ENCODE measurements at places on chromosomes 5 and 9.

- DNase-seq: no peak
These were observed 34.9 kb upstream of the B4GALT1 start for GRCh38 chr9:33202018-33202417.

DNA sequence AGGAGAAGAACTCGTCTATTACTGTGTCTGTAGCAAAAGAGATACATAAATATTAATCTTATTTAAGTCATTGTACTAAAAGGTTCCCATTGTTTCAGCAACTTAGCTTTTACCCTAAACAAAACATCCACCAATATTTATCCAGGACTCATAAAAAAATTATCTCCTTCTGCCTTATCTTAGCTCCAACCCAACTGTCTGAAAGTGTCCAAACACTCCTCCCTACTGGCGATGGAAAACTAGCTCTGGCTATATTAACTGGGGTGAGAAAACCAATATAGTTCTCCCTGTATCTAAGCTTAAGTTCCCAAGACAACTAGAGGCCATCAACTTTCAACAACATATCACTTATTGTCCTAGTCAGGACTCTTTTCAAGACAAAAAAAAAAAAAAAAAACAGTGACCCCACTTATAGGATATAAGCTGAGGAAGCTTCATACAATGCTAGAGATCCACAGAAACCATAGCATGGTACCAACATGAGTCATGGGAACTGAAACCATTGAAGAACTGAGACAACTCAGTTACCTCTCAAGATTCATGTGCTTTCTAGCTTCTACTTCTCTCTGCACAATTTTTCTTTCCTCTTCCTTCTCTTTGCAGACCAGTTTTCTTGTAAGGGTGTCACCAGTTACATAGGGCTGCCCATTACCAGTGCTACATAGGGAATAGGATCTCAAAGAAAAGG is 150.7 kb upstream of the RASA1 start:
- DNase-seq: no peak

DNA sequence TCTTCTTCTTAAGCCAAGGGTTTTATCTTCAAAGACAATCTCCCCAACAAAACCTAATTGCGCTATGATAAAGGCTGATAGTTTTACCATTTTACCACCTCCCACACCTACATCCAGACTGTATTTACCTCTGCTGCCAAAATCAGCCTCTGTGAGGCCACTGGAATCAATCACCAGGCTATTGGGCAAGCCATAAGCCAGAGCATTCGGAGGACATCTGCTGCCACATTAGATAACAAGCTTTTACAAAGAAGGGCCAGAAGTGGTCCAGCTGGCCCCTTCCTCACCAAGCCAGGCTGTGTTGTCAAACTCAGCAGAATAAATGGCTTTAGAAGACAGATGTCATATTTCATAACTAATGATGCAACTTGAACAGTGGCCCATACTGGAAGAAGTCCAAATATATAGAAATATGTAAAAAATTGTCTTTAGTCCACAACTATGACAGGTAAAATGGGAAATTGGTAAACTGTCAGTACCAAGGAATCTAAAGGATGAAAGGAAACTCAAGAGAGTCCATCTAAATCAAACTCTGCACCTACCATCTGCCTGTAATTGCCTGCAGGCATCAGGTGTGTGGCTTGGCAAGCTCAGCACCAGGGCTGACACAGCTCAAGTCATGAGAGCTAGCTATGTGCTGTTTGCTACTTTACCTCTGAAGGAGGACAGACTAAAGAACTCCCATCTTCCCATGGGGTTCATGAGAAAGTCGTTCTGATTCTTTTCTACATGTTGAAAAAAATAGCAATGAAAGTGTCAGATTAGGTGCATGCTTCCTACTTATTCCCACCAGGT is 16.1 kb downstream of the SLC45A2 start:
- DNase-seq: no peak

DNA sequence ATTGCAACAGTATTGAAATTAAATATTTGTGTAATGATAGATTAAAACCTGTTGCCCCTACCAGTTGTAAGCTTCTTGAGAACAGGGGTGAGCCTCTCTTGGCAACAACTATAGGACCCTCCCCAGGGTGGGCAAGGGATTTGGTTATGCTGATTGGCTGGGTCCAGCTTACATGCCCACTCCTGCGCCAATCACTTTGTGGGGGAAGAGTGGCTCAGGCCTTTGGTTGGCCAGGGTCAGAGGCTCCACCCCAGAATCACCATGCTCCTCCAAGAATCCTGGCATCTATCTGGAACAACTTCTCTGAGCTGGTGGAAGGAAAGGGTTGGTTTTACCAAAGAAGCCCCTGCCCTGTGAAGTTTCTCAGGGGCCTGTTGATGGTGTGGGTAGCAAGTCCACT is 8.6 kb upstream of the PITX1 start:
- no peak for DNase-seq

GRCh38 chr5:122565331-122565730 is 209.5 kb upstream of the SNX2 start:
- no peak for DNase-seq

DNA sequence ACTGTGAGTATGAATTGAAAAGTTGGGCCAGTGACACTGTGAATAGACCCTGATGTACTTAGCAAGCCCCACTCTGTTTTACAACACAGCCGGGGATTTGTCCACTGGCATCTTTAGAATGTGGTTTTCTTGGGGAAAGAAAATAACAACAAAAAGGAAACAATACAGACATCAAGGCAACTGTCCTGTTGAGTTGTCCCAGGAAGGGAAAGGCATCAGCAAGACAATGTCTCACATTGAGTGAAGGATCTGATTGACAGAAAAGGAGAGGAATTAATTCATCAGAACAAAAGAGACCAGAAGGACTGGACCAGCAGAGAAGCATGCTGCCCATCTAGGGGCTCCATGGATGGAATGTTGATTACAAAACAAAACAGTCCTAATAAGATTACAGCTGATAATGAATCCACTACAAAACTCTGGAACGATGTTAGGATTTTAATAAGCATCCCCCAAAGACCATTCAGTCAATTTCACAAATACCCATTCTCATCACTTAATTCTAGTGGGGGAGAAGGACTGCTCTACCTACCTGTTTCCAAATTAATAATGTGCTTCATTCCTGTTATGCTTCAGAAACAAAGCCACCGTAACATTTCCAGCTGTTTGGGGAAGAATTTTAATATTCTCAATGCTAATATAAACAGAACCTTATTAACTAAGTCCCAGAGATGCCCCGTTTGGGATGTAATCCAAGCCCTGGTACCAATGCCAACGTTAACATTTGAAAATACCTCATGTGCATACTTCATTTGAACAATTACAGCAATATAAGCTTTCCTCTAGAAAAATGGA is 298.0 kb downstream of the SPOCK1 start:
- no peak for DNase-seq

GRCh38 chr9:73162987-73163768 is 11.5 kb downstream of the ANXA1 start:
- DNase-seq: no peak

DNA sequence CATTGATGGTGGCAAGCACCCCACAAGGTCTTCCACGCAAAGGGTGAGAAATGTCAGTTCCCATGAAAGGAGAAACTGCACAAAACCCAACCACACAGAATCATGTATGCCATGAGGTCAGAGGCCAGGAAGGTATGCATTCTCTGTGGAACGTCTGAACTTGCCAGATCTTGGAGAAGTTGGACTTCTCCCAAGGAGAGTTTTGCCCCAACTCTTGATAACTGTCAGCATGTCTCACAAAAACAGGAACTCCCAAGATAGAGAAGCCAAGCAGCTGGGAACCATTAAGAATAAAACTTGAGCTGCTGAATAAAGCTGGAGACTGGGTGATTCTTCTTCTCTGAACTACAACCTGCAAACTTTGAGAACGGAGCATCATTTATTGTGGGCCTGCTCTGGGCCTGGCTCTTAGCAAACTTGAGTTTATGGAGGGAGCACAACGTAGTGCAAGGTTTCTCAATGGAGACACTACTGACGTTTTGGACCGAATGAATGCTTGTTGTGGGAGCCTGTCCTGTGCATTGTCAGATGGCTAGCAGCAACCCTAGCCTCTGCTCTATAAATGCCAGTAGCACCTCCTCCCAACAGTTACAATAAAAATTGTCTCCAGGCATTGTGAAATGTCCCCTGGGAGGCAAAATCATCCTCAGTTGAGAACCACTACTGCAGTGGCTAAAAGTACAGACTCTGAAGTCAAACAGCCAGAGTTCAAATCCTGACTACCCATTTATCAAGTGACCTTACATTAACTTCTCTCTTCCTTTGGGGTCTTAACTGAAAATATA is 193.5 kb downstream of the ACTL7B start:
- DNase-seq: no peak

GRCh38 chr5:172769342-172769615 is 1.7 kb downstream of the DUSP1 start:
- DNase-seq: peak; percentile 28

DNA sequence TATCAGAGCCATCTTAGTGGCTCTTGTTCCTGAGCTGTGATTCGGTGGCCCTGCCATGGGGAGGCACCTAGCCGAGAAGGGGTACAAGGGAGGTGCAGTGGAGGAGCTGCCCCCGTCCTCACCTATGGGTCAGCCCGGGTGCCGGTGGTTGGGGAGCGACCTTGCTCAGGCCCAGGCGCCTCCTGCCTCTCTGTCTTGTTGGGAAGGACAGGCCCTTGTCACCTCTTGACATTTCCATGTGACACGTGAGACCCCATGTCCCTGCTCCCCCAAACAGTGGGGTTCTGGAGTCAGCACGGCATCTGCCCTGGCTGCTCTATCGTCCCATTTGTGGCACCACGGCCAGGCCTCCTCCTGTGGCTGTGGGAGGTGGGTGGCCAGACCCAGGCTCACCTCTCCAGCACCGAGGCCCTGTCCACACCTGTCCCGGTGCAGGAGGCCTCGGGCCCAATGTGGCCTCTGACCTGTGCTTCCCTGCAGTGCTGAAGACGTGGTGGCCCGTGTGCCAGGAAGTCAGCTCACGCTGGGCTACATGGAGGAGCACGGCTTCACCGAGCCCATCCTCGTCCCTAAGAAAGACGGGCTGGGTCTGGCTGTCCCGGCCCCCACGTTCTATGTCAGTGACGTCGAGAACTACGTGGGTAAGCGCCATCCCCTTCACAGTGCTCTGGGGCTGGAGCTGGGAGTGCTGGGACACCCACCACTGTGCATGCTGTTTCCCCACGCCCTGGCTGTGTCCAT is 68.9 kb downstream of the PHF2 start:
- peak; percentile 6 for DNase-seq

DNA sequence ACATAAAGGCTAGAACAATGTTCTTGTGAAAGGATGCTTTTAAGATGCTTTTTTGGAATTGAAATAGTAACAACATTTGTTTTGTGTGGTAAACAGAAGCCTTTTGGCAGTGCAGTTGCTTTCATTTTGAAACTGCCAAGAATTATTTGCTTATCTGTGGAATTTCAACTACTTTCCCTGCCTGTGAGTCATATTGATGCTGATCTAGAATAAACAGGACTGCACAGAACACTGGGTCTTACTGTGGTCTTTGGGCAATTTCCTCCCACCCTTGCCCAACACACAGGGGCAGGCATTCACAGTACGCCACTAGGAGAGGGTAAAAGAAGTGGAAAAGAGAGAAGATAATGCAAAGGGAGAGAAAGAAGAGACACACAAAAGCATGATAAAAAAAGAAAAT is 483.7 kb downstream of the ELAVL2 start:
- DNase-seq: no peak

GRCh38 chr9:127086771-127087170 is 35.7 kb downstream of the ANGPTL2 start:
- no peak for DNase-seq

DNA sequence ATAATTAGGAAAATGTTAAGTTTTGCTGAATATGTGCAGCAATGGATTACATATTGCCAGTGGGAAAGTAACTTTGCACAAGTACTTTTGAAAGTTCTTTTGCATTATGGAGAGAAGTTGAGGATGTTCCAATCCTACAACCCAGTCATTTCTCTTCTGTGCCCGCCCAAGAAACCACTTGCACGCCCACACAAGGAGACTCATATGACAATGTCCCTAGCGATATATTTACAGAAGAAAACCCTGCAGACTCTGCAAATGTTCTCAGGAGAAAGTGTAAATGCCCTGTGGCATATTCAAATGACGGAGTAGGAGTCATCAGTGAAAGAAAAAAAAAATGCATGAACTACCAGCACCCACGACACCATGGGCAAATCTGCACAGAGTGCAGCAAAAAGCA is 356.5 kb downstream of the CTNND2 start:
- no peak for DNase-seq
